ENCODE measurements at places on chromosomes 5 and 9.

DNA sequence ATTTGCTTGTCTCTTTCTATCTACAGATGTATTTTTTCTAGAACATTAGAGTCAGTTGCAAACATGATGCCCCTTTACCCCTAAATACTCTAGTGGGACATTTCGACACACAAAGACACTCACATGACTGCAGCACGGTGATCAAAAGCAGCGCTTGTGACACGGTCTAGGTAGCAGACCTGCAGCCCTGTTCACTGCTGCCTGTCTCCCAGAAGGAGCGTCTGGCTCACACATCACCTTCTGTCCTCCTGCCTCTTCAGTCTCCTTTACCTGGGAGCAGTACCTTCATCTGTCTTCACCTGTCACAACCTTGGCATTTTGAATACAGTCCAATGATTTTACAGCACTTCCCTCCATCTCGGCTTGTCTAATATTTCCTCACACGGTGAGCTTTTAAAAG is 51.9 kb upstream of the SH3PXD2B start:
- DNase-seq, result no peak

DNA sequence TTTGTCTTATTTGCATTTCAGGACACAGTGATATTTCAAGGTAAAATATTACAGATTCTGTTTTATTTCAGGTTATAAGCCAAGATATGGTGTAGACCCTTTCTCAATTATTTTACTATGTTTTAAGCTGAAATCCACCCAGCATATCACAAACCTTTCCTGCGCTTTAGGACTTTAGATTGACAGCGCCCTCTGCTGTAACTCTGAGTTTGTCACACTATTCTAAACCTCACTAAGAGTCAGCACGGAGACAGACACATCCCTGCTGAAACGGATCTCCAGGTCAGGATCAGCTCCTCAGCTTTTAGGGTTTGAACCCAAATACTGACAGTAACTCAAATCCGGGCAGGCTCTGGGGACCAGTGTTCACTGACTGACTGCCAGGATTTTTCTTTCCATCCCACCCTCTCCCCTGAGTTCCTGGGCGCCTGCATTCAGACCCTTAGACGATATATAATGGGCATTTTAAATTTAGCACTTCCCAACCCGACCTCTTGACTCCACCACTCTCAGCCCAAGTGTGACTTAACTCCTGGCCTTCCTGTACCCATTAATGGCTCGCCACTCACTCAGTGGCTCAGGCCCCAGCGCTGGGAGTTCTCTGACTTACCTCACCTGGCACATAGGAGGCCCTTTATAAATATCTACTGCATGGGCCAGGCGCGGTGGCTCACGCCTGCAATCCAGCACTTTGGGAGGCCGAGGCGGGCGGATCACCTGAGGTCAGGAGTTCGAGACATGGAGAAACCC is 33.5 kb downstream of the TLX3 start:
- DNase-seq, result no peak

- DNase-seq, result no peak
Observed at GRCh38 chr5:77616920-77617319, 21.6 kb downstream of the OTP start.

DNA sequence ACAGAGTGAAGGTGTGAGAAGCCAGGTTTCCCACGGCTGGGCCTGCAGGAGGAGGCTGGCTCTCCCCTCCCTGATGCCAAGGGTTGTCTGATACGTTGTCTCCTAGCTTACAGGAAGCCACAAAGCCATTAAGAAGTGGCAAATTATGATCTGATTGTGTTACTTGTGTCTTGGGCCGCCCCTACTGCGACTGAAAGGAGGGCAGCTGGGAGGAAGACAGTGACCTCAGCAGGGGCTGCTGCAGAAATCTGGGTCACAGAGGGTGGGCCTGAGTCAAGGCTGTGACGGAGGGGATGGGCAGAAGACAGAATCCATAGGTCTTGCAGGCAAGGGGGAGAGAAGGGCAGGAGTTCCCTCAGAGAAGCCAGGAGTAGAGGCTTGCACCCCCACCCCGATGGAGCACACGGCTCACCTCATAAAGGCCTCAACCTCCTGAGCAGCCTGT is 145.0 kb downstream of the FSTL4 start:
- no peak for DNase-seq

DNA sequence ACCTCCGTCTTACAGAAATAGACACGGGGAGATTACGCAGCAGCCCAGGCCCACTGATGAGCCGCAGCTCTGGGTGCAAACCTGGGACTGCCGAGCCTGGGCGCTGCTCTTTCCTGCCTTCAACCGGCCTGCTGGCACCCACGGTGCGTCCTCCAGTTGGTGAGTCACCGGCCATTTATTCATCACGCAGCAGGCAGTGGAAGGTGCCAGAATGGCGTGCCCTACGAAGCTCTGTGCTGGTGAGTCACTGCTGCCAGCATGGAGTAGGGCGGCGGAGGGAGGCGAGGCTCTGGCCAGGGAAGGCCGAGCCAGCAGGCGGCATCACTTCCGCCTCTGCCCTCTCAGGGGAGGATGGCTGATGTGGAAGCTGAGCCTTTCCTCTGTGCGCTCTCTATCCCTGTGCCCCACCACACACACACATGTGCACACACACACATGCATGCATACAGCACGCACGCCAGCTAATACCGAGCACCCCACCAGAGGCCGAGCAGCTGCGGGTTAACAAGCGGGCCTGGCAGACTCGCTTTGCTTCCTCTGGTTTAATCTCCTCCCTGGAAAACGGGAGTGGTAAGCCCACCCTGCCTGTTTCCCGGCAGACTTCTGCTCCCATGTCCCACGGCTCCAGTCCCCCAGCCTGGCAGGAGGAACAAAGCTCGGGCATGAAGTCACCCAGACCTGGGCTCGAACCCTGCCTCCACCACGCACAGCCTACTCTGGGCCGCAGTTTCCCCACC is 39.2 kb downstream of the OLFM1 start:
- DNase-seq, result no peak

GRCh38 chr5:91302305-91302704 is 80.8 kb downstream of the ARRDC3 start:
- DNase-seq, result no peak

- DNase-seq, result no peak
Observed at GRCh38 chr5:56350011-56350596, 117.0 kb upstream of the ANKRD55 start.

- DNase-seq, result no peak
Observed at GRCh38 chr5:154228696-154229095, 38.2 kb downstream of the GALNT10 start.

- DNase-seq, result no peak
Observed at GRCh38 chr5:159362220-159362619, 31.9 kb upstream of the IL12B start.

- no peak for DNase-seq
Observed at GRCh38 chr5:79959407-79959806, 31.7 kb downstream of the MTX3 start.

DNA sequence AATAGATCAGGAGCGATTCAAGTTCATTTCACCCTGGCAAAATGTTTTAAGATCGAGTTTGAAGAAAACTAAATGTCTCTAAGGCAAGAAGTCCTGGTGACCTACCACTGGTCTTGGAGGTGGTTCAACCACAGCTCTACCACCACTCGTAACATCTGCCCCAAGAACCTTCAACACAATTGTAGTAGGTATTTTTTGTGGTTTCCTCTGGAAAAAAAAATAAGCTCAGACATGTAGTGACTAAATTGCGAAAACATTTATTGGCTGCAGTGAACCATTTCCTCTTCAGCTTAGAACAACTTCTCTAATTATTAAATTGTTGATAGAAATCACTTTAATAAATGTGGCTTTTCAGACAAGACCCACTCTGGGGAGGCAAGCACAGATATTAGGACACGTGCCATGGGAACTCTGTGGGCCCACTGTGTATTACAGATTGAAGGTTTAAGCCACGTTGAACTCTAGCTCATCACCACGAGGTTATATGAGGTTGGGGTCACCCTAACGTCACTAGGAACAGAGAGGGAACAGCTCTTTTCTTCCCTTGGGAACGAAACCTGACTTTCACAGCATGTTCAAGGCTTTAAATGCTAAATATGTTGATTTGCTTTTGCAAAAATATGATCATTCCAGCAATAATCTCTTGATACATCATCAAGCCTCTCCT is 142.9 kb downstream of the HSD17B3 start:
- DNase-seq, result no peak

DNA sequence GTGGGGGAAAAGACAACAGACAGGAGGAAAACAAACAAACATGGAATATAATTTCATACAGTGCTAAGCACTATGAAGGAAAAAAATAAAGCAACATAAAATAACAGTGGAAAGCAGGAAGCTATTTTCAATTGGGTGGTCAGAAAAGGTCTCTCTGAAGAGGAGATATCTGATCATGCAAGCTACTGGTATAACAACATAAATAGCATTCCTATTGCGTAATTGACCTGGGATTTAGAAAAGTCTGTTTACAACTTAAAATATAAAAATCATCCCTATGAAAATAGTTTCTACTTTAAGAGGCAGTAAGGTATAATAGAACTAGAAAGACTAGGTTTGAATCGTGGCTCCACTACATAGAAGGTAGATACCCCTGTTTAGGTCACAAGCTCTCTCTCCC is 61.4 kb downstream of the FBXW11 start:
- DNase-seq, result no peak

DNA sequence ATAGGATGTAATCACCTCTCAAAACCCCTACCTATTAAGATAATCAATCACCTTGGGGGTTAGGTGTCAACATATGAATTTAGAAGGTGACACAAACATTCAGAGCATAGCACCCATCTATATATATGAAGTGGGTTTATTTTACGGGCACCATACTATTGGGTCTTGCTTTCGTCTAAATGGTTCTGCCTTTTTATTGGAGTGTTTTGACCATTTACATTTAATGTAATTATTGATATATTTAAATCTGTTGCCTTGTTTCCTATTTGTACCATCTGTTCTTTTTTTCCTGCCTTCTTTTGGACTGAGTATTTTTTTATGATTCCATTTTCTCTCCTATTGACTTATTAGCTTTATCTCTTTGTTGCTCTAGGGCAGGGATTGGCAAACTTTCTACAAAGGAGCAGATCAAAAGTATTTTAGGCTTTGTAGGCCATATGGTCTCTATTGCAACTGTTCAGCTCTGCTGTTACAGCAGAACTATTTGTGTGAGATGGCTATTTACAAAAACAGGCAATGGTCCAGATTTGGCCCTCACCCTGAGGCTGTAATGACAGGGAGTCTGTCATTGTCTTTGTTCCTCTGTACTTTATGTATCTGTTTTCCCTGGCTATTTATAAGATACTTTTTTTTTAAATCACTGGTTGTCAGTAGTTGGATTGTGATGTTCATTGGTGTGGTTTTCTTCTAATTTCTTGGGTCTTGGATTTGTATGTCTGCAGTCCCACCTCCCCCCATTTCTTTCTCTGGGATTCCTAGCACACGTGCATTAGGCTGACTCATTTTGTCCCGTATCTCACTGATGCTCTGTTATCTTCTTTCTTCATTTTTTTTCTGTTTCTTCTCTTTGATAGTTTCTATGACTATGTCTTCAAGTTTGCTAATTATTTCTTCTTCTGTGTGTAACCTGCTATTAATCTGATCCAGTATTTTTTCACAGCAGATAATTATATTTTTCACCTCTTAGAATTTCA is 127.1 kb downstream of the DAB2IP start:
- DNase-seq, result no peak

DNA sequence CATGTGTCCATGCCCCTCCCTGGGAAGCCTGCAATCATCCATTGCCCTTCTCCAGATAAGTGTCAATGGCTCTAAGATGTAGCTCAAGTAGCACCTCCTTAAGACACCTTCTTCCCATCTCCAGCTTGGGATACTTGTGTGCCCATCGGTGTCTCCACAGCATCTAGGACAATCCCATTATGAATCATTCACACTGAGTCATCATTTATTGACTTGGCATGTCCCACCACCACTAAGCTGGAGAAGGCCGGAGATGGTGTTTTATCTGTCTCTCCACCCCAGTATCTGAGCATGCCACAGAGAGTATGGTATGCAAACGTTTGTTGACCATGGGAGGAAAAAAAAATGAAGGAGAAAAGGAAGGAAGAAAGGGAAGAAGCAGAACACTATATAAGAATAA is 342.2 kb downstream of the TRIM32 start:
- no peak for DNase-seq

GRCh38 chr5:32680183-32680582 is 30.9 kb upstream of the NPR3 start:
- no peak for DNase-seq

DNA sequence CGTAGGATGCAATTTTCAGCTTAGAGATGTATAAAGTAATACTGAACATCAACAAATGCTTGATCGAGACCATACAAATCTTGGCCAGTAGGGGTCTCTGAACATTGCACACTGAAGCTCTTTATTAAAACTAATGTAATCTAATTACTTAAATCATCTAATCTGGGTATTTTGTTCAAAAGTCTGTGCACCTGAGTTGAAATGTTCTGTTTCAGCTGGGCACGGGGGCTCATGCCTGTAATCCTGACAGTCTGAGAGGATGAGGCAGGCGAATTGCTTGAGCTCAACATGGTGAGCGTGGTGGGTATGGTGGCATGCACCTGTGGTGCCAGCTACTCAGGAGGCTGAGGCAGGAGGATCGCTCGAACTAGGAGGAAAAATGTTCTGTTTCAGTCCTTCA is 41.0 kb downstream of the ESM1 start:
- no peak for DNase-seq

- no peak for DNase-seq
Observed at GRCh38 chr5:1640421-1640881, 116.7 kb upstream of the LPCAT1 start.

- no peak for DNase-seq
Observed at GRCh38 chr5:94240993-94241651, 377.3 kb downstream of the KIAA0825 start.

DNA sequence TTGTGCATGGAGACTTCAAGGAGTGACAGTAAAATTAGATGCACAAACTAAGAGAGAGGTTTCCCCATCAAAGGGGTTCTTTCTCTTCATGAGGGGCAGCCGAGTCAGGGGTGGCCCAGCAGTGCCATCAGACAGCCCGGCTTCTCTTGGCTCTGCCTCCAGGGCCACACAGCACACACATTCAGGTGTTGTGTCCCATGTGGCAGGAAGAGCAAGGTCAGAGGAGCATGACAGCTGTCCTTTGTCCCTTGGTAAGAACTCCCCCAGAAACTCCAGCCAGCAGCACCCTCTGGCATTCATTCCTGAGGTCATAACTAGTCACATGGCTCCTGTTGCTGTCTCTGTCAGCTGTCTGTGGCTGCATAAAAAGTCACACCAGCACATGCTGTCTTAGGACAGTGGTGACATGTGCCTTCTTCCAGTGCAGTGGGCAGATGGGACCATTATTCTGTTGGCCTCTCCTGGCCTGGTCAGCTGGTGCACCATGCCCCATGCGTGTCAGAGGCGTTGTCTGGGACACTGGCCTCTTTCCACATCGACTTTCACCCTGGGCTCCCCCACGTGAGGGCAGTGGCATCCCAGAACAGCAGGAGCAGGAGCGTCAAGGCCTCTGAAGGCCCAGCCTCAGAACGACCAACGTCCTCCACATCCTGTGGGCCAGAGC is 78.4 kb upstream of the OTULINL start:
- no peak for DNase-seq

DNA sequence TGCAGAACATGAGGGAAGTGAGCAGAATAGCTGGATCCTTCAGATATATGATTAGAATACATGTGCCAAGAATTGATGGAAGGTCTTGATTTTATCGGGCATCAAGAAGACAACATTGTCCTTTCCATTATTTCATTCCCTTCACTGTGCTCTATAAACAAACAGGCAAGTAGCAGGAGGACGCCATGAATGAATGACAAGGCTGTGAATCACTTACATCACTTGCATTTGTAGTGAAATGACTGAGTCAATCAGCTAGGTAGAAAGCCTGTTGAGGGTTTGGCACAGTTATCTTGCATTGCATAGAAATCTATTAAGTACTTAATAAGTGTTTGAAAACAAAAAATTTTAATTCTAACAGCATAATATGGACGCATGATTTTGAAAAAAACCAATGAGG is 548.8 kb upstream of the IZUMO3 start:
- no peak for DNase-seq
